ENCODE measurements at places on chromosomes 16 and 17.

DNA sequence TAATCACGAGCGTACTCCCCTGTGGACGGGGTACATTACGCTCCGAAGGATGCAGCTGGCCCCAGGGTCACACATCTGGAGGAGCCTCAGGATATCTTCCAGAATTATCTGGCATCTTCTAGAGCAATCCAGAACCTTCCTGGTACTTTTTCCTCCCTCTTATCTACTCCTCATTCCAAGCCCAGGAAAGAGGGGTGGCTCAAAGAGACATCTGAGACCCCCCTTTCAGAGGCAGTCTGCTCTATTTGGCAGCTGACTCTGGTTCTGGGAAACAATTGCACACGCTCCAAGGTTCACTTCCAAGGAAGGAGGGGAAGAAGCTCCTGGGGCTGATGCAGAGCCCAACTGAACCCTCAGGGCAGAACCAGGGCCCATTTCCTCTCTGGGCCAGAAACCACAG, 14.9 kb downstream of the RBFOX3 start:
- no peak for DNase-seq

DNA sequence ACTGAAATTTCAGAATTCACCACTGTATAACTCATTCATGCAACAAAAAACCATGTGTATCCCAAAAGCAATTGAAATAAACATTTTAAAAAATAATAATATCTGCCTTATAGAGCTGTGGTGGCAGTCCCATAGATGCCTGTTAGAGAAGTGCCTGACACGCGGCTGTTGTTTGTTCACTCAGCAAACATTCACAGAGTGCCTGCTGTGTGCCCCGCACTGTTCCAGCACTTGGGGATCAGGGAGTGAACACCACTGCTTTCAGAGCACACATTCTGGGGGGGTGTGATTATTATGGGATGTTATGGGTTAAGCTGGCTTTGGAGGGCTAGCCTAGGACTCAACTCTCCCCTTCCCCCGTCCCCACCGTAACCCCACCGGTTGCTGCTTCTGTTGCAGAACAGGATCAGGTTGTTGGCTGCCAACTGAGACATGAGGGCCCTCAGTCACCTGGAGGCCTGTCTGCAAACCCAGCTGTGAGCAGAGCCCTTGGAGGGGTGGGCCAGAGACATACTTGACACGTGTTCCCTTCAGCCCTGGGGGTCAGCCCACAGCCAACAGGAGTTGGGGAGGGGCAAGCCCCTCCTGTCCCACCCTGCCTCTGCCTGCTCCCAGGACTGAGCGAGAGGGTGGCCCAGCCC, 103.3 kb upstream of the CIBAR2 start:
- DNase-seq = no peak

DNA sequence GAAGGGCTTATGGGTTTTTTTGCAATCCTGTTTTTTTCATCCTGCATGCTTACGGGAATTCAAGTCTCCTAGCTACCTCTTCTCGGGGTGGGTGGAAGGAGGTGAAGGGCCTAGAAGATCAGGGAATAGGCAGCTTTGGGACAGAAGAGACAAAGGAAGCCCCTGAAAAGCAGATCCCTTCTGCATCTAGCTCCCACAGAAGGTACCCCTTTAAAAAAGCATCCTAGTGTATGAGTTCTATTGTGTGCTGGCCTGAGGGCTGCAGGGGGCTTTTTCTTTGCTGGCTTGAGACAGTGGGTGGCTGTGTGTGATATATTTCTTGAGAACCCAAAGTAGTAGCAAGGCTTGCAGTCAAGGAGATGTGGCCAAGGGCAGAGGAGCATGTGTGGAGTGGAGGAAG, 330.5 kb downstream of the MAF start:
- no peak for DNase-seq

DNA sequence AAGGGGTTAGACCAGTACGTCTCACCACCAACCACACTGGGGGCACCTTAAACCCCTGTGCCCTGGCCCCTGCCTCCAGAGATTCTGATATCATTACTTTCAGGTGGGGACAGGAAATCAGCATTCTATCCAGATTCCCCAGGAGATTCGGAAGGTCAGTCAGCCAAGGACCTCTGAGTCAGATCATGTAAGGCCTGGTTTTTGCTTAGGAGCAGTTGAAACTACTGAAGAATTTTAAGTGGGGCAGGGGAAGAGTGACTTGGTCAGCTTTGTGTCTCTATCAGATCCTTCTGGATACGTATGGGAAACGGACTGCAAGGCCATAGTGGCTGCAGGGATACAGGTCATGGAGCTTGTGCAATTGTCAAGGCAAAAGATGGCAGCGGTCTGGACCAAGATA, 9.0 kb downstream of the EMP2 start:
- no peak for DNase-seq

- DNase-seq = no peak
Observed at GRCh38 chr16:22623351-22623781, 112.7 kb downstream of the NPIPB5 start.

GRCh38 chr17:73820686-73821448, 176.6 kb upstream of the SDK2 start:
- DNase-seq = no peak

DNA sequence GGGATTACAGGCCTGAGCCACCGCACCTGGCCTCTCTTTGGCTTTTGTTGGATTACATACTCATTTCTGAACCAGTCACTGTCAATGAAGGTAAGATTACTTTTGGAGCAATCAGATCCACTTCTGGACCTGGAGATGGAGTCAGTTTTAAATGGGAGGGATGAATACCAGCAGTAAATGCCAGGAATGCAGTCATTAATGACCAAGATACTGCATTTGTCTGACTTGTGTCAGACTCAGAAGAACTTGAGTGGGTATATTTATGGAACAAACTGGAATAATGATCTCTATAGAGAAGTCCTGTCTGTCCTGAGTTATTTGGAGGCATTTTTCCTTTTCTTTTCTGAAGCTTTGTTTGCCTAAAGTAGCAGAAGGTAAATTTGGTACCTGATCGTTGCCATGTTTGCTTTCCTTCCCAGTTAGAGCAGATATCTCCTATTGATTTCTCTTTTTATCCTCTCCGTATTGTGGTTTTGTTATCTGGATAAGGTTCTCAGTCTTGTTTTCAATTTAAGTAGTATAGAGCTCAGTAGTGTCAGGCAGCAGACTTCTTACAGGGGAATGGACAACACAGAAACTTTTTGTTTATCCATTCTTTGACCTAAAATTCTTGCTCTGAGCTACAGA, 10.7 kb downstream of the NLK start:
- no peak for DNase-seq
